Fibroblast of lung (primary cell): ENCODE measurements at places on chromosomes 1 and 21. TPM values are rescaled to one million over a fixed set of nuclear protein-coding genes. Genes with fewer than 3 reads are reported as not detected.
A peak's percentile ranks its signal among the peaks of the same experiment; 100 is the strongest.

MYCL gene
- total RNA-seq = under 0.01 and 0.26 TPM in 2 replicates

CAP1 gene
- 270 and 352 TPM in 2 replicates for total RNA-seq

DNAH14 gene
- 16.7 and 19.7 TPM in 2 replicates for total RNA-seq

TMPRSS2 gene
- total RNA-seq = 0.17 and 0.26 TPM in 2 replicates

NPHS2 gene
- not detected in 2 replicates for total RNA-seq

OR2L8 gene
- total RNA-seq = 0.17 TPM in 1 of 2 replicates, not detected in the other

VSIG8 gene
- total RNA-seq = under 0.01 TPM in 2 replicates

LRRC39 gene
- 0.50 and 0.51 TPM in 2 replicates for total RNA-seq

DNA sequence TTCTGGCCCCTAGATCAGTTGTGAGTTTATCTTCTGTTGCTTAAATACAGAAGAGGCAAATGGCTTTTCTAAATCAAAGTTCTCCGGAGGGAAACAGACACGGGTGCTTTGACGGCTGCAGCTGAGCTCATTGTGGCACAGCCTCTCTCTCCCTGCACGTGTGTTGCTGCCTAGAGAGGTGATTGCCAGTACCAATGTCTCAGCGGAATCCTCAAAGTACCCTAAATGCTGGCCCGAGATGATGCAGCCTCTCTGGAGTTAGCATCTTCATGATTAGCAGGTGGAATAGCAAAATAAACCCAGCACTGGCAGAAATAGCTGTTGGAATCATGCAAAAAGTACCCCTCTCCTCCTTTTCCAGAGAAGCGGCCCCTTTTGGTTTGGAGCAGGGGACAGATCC lies 192.2 kb downstream of the PRDM2 start:
- DNase-seq = no peak
- H3K4me3 ChIP-seq = no peak overlapping the region
- H3K36me3 ChIP-seq = no peaks in the 10 kb centered on the region
- H3K27me3 ChIP-seq = peaks cover 7% of the 10 kb centered on the region
- no peaks in the 10 kb centered on the region for H3K4me1 ChIP-seq

GRCh38 chr21:44742418-44743153 lies 31.2 kb upstream of the TSPEAR start:
- H3K4me3 ChIP-seq = no peak overlapping the region
- H3K36me3 ChIP-seq = no peaks in the 10 kb centered on the region
- DNase-seq = peak; percentile 14
- no peaks in the 10 kb centered on the region for H3K27me3 ChIP-seq
- H3K27ac ChIP-seq = no peak overlapping the region

DNA sequence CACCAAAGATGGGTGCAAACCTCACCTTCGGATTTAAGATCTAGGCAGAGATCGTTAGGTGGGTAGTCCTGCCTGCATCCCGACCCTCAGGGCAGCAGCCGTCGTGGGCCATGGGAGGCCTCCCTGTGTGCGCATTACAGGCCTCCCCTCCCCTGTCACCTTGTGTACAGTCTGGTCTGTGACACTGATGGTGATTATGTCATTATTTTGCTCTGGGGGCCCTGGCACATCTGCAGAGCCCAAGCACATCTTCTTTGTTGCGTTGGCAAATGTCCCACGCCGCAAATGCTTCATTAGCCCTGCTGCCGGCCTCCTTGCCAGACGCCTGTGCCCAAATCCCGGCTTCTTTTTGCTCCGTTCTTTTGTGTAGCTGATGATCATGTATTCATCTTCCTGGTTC lies 31.7 kb downstream of the PROX1 start:
- H3K27ac ChIP-seq = no peak overlapping the region
- no peaks in the 10 kb centered on the region for H3K4me1 ChIP-seq
- no peaks in the 10 kb centered on the region for H3K27me3 ChIP-seq
- no peak overlapping the region for H3K4me3 ChIP-seq
- no peak for DNase-seq

DNA sequence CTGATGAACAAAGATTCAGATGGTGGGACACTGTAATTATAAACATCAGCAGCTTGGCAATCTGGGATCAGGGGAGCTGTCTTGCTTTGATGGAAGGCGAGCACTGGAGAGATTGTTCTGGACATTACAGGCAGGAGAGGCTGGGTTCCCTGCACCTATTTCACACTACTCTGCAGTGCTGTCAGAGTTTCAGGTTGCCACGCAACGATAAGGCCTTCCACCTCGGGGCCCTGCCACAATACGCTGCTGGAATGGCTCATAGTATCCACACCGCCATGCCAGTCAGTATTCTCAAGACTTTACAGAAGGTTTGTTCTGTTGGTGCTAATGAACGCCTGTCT lies 96.8 kb downstream of the GLIS1 start:
- no peaks in the 10 kb centered on the region for H3K36me3 ChIP-seq
- H3K27ac ChIP-seq = no peak overlapping the region
- no peak for DNase-seq
- no peak overlapping the region for H3K4me3 ChIP-seq
- no peaks in the 10 kb centered on the region for H3K4me1 ChIP-seq
- H3K27me3 ChIP-seq = peaks cover 8% of the 10 kb centered on the region

DNA sequence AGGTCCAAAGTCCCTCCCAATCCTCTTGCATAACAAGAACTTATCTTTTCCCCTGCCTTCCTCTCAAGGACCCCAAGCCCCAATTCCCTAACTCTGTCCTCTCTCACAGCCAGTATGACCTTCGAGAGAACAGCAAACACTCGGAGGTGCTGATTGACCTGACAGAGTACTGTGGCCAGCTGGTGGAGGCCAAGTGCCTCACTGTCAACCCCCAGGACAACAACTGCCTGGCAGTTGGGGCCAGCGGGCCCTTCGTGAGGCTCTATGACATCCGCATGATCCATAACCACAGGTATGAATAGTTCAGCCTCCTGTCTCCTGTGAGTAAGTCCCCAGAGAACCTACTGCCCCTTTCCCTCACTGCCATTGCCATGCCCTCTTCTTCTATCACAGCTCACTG lies 29.9 kb upstream of the TMEM222 start:
- DNase-seq = peak; percentile 40
- H3K4me1 ChIP-seq = no peaks in the 10 kb centered on the region

DNA sequence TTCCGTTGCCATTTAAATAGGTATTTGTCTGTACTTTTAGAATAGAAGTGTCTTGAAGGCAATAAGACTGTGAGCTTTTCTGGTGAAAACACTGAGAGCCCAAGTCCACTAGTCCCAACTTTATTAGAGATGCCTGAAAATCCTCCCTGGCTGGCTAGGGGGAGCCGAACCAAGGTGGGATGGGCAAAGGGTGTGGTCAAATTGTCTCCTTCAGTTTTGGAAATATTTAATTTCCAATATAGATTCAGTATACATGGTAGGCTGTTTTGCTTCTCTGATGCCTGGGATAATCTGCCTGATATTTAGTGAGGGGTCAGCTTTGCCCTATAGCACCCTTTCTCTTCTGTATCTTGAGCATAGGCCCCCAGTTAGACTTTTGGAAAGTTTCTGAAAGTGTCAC lies 3.5 kb downstream of the ROR1 start:
- no peak overlapping the region for H3K4me3 ChIP-seq
- peaks cover 8% of the 10 kb centered on the region for H3K4me1 ChIP-seq
- H3K36me3 ChIP-seq = no peaks in the 10 kb centered on the region
- DNase-seq = no peak
- no peaks in the 10 kb centered on the region for H3K27me3 ChIP-seq

DNA sequence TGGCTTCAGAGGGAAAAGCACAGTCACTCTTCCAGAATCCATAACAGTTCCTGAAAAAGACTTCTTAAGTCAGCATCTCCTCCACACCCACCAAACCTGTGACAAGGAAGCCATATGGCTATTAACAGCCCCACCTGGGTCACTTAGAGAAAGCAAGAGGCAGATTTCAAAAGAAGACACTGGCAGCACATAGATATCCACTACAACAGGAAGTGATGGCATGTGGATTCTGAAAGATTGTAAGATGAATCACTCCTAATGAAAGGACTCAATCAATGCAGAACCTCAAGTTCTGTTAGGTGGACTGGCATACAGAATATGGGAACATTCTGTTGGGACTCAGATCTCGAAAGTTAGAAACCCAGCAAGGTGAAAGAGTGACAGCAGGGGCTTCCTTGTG lies 365.9 kb downstream of the TGFB2 start:
- peaks cover 5% of the 10 kb centered on the region for H3K4me1 ChIP-seq
- no peak overlapping the region for H3K4me3 ChIP-seq
- peak; percentile 17 for DNase-seq
- H3K27ac ChIP-seq = no peak overlapping the region

GRCh38 chr1:27522432-27523336 lies 32.7 kb upstream of the WASF2 start:
- H3K36me3 ChIP-seq = no peaks in the 10 kb centered on the region
- H3K4me1 ChIP-seq = peaks cover 59% of the 10 kb centered on the region

- no peaks in the 10 kb centered on the region for H3K27me3 ChIP-seq
- no peaks in the 10 kb centered on the region for H3K4me1 ChIP-seq
- no peak overlapping the region for H3K27ac ChIP-seq
Measured at GRCh38 chr1:45282351-45282750, 44.3 kb upstream of the HPDL start.

DNA sequence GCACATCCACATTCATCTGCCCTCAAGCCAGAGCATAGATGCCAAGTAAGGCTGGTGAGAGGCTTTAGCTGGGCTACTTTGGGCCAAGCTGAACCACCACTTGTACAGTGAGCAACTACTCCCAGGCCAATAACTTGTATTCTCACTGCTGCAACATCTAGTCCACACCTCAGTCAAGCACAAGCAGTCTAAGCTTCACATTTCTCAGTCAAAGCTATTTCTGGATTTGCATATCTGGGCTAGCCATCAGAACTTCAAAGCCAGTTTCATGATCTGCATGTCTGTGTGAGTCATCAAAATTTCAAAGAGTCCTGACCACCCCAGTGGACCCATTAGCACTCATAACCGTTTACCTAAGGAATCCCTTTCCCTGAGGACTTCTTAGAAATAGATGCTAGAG lies 77.7 kb upstream of the DIRAS3 start:
- H3K36me3 ChIP-seq = peaks cover 16% of the 10 kb centered on the region
- H3K27me3 ChIP-seq = no peaks in the 10 kb centered on the region
- peak; percentile 94 for DNase-seq
- H3K27ac ChIP-seq = no peak overlapping the region
- peaks cover 3% of the 10 kb centered on the region for H3K4me1 ChIP-seq
- H3K4me3 ChIP-seq = no peak overlapping the region

DNA sequence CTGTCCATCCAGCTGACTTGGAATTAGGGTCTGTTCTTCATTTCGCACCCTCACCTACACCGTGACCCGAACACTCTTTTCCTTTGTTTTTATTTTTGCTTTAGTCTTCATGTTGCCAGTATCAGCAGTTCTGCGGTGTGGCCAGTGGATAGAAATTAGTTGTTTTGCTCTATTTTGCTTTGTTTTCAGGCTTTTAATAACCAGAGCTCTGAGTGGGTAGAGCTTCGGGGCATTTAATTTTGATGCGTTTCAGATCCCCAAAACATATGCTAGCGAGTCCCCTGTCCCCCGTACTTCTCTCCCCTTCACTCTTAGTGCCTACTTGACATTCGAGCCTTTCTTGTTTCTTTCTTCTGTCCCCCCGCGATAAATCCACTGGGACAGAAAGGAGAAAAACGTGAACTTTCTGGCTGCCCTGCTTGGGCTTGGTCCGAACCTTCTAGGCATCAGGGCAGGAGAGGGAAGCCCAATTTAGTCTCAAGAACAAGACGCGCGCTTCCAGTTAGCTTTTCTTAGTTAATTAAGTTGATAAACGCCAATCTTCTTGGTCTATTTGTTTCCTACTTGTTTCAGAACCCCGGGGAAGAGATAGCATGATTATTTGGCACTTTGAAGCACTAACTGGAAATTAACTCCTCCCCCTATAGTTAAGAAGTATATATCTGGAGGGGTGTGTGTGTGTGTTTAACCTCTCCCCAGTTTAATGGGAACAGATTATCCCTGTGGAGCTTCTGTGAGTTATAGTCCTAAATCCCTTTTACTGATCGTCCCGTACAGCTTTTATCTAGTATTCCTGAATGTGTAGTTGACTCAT lies 839 bp downstream of the SWT1 start:
- H3K4me1 ChIP-seq = peaks cover 6% of the 10 kb centered on the region
- H3K27ac ChIP-seq = peak overlapping the region; percentile 95
- H3K4me3 ChIP-seq = peak overlapping the region; percentile 90
- H3K27me3 ChIP-seq = no peaks in the 10 kb centered on the region
- peak; percentile 8 for DNase-seq

- H3K4me3 ChIP-seq = peak within 1 kb of the TSS; percentile 100
- H3K27ac ChIP-seq = peak within 1 kb of the TSS; percentile 97
- H3K27me3 ChIP-seq = no peaks in the 10 kb centered on the region
- no peaks in the 10 kb centered on the region for H3K36me3 ChIP-seq
- H3K4me1 ChIP-seq = peaks cover 14% of the 10 kb centered on the region
Measured at GRCh38 chr1:112395821-112396652, at the start of gene CTTNBP2NL. TSS of gene CTTNBP2NL (plus strand) at chr1:112396214. CDS start at chr1:112416166, 19,952 bp downstream.

DNA sequence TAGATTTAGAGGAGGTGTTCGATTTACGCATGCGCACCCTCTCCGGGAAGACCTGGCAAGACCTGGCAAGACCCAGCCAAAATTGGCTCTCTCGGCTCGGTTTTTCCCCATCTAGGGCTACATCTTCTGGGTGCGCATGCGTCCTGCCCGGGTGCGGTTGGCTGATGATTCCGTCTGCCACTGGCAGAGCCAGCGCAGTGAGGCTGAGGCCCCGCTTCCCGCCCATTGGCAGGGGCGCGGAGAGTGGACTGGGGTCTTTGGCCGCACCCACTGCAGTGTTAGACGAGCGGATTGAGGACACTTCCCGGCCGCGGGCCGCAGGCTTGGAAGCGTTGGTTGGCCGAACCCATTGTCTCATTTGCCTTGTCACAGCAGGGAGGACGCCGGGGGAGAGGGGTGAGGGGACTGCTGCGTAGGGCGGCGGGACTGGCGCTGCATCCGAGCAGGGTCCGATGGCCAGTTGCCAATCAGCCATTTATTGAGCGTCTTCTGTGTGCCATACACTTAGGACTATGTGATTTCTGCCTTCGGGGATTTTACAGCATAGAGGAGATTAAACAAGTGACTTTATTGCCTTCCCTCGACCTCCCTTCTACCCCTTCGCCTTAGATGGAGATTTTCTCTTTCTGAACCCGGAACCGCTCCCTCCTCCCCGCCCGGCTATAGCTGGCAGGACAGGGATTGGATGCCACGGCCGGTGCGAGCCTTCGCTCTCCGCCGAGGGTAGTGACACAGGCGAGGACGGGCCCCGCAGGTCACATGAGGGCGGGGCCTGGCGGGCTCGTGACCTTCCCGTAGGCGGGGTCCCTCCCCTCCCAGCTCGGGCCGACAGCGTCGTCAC lies 43.7 kb downstream of the MEF2D start:
- no peaks in the 10 kb centered on the region for H3K27me3 ChIP-seq
- DNase-seq = peak; percentile 99
- peak overlapping the region; percentile 91 for H3K27ac ChIP-seq
- no peaks in the 10 kb centered on the region for H3K36me3 ChIP-seq
- peak overlapping the region; percentile 63 for H3K4me3 ChIP-seq
- peaks cover 7% of the 10 kb centered on the region for H3K4me1 ChIP-seq

GRCh38 chr1:247360116-247360898 lies 28.6 kb upstream of the ZNF496 start:
- no peak overlapping the region for H3K4me3 ChIP-seq
- H3K27ac ChIP-seq = peak overlapping the region; percentile 6
- peaks cover 9% of the 10 kb centered on the region for H3K4me1 ChIP-seq
- no peaks in the 10 kb centered on the region for H3K27me3 ChIP-seq
- H3K36me3 ChIP-seq = no peaks in the 10 kb centered on the region
